ENCODE measurements at places on chromosomes 6 and 20.
A peak's percentile ranks its signal among the peaks of the same experiment; 100 is the strongest.

- DNase-seq = no peak
Observed at GRCh38 chr6:119653329-119653728, 303.8 kb upstream of the MAN1A1 start.

- DNase-seq = no peak
Observed at GRCh38 chr6:157328108-157328692, 4.9 kb upstream of the TMEM242 start.

- no peak for DNase-seq
Observed at GRCh38 chr6:41258196-41258493, 28.3 kb downstream of the TREM1 start.

DNA sequence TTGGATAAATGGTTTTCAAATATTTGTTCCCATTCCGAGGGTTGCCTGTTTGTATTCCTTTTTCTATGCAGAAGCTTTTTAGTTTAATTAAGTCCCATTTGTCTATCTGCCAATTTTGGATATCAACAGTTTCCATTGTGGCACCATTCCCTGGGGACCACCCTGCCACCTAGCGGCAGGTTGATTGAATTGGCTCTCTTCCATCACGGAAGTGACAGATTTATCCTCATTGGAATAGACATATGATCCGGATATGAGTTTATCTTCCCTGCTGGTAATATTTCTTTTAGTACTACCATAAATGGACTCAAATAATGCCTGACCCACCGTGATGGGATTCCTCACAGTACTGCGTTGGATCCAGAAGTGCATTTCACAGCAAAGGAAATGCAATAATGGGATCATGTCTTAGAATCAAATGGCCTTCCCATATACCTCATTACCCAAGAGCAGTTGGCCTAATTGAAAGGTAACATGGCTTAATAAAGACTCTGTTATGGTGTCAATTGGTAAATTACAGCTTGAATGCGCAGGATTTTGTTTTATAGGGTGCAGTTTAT, 327.0 kb downstream of the BMP2 start:
- peak; percentile 9 for DNase-seq

DNA sequence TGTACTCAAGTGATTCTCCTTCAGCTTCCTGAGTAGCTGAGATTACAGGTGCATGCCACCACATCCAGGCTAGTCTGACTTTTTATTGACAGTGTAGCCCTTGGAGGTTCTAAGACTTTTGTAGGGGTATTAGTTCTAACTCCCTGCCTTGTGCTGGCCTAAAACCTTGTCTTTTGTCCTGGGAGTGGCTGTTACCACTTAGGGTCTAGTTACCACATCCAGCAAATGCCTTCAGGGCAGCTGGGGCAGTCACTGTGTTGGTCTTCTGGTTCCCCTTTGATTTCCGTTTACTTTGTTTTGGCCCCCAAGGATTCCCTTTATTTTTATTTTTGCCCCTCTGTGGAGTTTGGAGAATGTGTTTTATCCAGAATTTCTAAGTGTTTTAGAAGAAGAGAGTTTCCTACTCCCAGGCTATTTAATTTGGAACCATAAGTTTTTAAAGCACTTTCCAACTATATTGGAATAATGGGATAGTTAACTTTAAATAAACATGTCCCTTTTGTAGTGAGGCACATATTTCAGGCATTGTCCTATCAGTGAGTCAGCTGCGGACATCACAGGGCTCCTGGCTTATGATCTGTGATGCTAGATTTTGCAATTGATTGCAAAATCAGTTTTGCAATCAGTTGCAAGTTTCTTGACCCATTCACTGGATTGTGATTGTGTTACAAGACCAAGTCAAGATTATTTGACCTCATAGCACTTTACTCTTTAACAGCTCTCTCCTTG, 25.0 kb downstream of the IL22RA2 start:
- DNase-seq = no peak

- no peak for DNase-seq
Observed at GRCh38 chr6:140957386-140957785, 1175.3 kb upstream of the GJE1 start.

- no peak for DNase-seq
Observed at GRCh38 chr6:131231103-131231502, 95.8 kb downstream of the AKAP7 start.

- DNase-seq = no peak
Observed at GRCh38 chr20:36501367-36502006, 39.8 kb upstream of the MYL9 start.

DNA sequence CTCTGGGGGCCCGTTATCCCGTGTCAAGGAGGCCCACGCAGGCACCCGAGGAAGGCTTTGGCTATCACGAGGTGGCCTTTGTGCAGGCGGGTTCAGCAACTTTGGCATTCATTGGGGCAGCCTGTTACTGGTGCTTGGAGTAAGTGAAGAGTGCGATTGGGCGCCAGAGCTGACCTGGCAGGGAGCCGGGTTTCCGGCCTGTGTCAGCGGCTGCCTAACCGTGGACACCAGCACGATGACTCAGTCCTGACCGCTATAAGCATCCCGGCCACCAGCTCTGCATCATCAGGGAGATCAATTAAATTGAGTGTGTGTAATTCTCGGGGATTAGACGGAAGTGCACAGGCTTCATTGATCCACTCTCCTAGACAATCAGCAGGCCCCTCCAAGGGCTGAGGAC, 45.9 kb downstream of the CDH4 start:
- no peak for DNase-seq

GRCh38 chr6:157403686-157404051, 22.7 kb downstream of the ZDHHC14 start:
- no peak for DNase-seq

- no peak for DNase-seq
Observed at GRCh38 chr6:36730424-36731380, 33.1 kb downstream of the RAB44 start.

DNA sequence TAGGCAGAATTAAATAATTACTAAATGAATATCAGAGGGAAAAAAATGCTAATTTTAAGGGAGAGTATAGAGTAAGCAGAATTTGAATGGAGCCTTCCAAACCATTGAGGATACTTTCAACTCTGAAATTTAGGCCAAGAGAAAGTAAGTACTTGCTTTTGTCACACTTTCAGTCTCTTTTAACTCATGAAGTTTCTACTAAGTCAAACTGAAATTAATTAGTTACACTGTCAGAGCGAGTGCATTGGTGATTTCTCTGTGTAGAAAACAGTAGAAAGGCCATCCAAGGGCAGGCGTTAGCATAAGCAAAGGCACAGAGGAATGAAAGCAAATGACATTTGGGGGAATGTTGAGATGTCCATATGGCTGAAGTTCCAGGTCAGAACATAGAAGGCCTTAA, 92.9 kb downstream of the PLEKHG1 start:
- no peak for DNase-seq

GRCh38 chr6:135135835-135136234, 45.3 kb upstream of the MYB start:
- no peak for DNase-seq

GRCh38 chr6:147695819-147696218, 187.3 kb downstream of the SAMD5 start:
- DNase-seq = no peak

- no peak for DNase-seq
Observed at GRCh38 chr20:4136078-4136966, 121.0 kb upstream of the RNF24 start.

DNA sequence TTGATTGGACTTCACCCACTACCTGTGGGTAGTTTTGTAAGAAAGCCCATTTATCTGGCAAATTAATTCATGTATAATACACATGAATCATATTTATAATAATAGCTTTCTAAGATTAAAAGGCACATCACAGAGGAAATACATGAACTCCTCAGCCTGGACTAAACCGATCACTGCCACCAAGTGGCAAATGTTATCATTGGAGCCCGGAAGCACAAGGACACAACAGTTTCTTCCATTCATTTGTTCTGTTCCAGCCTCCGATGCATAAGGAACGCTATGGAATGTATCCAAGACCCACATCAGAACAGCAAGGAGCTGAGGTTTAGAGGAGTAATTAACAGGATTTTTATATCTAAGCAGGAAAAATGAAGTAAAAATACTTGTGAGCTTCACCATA, 13.9 kb upstream of the IPCEF1 start:
- DNase-seq = peak; percentile 27

GRCh38 chr20:51767867-51768758, at the start of gene ATP9A:
Gene ATP9A, minus strand, starts transcription at chr20:51768390. Its CDS starts 21 bp downstream, at chr20:51768369.
- no peak for DNase-seq

DNA sequence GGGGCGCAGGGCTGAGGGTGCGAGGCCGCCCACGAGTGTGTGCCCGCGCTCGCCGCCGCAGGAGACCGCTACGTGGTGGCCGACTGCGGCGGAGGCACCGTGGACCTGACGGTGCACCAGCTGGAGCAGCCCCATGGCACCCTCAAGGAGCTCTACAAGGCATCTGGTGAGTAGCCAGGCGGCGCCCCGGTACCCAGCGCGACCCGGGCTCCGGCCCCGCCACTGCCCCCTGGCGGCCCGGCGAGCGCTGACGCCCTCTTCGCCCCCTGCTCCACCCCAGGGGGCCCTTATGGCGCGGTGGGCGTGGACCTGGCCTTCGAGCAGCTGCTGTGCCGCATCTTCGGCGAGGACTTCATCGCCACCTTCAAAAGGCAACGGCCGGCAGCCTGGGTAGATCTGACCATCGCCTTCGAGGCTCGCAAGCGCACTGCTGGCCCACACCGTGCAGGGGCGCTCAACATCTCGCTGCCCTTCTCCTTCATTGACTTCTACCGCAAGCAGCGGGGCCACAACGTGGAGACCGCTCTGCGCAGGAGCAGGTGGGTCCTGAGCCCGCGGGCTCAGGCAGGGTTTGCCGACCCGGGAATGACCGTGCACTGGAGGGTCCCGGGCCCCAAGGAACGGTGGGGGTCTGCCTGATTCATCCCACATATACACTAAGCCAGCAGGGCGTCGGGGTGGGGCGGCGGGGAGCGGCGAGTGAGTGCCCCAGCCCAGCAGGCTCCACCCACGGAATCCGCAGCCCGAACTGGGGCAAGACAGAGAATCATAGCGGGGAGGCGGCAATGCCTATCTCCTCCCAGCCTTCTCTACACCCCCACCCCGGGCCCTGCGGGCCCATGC, 17.4 kb downstream of the HSPA12B start:
- DNase-seq = no peak

DNA sequence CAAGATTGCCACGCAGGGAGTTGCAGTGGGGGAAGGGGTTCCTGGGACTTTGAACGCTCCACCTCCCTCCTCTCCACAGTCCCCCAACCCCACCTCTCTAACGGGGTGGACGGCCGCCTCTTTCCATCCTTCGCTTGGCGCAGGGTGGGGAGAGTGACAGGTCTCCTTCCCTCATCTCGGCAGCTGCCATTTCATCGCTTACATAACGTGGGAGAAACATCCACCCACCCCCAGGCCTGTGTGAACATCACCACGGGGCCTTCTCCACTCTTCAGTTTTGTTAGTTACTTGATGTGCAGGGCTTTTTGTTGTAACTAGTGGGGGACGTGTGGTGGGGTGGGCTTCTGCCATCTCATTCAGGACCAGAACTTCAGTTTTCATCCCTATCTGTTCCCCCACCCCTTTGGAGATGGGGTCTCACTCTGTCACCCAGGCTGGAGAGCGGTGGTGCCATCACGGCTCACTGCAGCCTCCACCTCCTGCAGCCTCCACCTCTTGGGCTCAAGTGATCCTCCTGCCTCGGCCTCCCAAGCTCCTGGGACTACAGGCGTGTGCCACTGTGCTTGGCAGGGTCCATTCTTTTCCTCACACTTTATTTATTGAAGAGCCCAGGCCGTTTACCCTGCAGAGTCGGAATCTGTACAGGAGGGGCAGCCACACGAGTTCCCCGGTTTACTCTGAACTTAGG, 17.7 kb downstream of the RTEL1 start:
- DNase-seq = no peak

GRCh38 chr6:13846841-13847240, 32.5 kb upstream of the MCUR1 start:
- no peak for DNase-seq

GRCh38 chr6:81820422-81820821, 67.9 kb upstream of the TENT5A start:
- no peak for DNase-seq

DNA sequence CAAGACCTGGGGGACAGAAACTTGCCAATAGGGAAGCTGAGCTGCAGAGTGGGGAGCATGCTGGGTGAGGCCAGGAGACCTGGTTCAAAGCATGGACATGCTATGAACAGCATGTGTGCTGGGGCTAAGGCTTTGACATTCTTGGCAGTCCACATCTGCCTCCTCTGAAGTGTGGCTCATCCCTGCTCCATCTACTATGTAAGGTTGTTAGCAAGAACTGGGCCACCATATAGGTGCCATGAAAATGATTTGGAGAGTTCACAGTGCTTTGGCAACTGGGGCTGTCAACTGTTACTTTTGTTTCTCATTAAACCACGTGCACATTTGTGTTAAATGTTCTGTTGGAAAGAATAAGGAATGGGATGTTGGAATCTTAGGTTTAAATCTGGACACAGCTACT, 311.1 kb downstream of the CDC5L start:
- DNase-seq = no peak

GRCh38 chr6:169934699-169935347, 183.4 kb downstream of the ERMARD start:
- DNase-seq = no peak

DNA sequence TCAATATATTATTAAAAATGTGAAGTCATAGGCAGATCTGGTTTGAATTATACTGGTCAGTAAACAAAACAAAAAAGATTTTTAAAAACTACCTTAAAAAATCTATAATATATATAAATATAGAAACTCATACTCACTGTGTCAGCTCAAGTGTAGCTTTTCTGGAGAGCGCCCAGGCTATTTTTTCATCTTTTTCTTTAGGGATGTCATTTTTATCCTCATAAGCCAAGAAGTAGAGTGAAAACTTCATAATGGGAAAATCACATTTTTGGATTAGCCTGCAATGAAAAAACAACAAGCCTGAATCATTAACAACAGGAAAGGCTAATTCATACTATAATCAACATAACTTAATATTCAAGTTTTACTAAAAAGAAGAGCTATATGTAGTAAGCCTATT, 18.7 kb downstream of the GLO1 start:
- no peak for DNase-seq

GRCh38 chr20:58898629-58899408, 46.3 kb downstream of the GNAS start:
- no peak for DNase-seq

DNA sequence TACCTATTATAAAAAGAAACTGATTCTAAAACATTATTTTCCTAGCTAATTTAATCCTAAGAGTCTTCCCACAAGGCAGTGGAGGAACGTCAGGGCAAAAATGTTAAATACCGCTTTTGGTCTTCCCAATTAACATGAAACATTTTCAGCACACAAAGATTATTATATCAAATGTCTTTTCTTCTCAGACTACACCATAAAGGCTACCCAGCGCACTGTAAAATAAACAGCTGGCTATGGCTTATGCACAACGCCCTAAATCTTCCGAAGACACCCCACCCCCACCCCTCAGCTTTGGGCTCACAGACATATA, 1.0 kb downstream of the NUDT3 start:
- no peak for DNase-seq

- no peak for DNase-seq
Observed at GRCh38 chr6:108074057-108074358, 533 bp downstream of the OSTM1 start.

Data from CMK (cell line).